Bladder microvascular endothelial cell (primary cell): ENCODE measurements at places on chromosomes 5 and 9. TPM values are rescaled to one million over a fixed set of nuclear protein-coding genes. Genes with fewer than 3 reads are reported as not detected.

The AFAP1L1 gene
- total RNA-seq, result 137 and 216 TPM in 2 replicates

The FOXI1 gene
- not detected in 2 replicates for total RNA-seq

The SLIT3 gene
- under 0.01 and 0.13 TPM in 2 replicates for total RNA-seq

The SMIM32 gene
- not detected in 2 replicates for total RNA-seq

The CMBL gene
- 1.6 and 7.6 TPM in 2 replicates for total RNA-seq

The SNCB gene
- total RNA-seq, result 0.16 and 1.1 TPM in 2 replicates

The AGXT2 gene
- not detected in 2 replicates for total RNA-seq

The CDKN2B-AS1 gene
- total RNA-seq, result 0.49 and 1.9 TPM in 2 replicates

The GFI1B gene
- not detected in 2 replicates for total RNA-seq

The LRRTM2 gene
- total RNA-seq, result 1.2 and 1.6 TPM in 2 replicates

The KYAT1 gene
- 5.8 and 9.8 TPM in 2 replicates for total RNA-seq

The SLC27A6 gene
- total RNA-seq, result under 0.01 TPM in 1 of 2 replicates, not detected in the other

The PTGER4 gene
- 12.5 and 14.9 TPM in 2 replicates for total RNA-seq

The ENTREP1 gene
- total RNA-seq, result 1.8 and 19.8 TPM in 2 replicates

The RFESD gene
- 0.97 and 1.2 TPM in 2 replicates for total RNA-seq
